Psoas muscle (tissue), 8 donors: ENCODE measurements at places on chromosomes 16 and 17. TPM values are rescaled to one million over a fixed set of nuclear protein-coding genes. Genes with fewer than 3 reads are reported as not detected.
A peak's percentile ranks its signal among the peaks of the same experiment; 100 is the strongest.

DNA sequence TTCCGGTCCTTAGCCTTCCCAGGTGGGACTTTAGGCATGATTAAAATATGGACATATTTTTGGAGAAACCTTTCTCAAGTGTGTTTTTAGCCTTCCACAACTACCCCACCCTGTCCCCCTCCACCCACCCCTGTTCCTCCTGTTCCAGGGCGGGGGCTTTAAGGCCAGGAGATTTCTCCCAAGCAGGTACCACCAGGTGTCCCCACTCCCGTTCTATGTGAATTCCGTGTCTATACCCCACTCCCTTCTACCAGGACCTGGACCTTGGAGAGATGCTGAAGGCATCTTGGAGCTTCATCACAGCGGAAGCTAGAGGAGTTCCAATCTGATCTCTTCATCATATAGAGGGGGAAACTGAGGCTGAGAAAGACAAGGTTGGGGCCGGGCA, 9.7 kb downstream of the CA4 start:
- DNase-seq: no peak

DNA sequence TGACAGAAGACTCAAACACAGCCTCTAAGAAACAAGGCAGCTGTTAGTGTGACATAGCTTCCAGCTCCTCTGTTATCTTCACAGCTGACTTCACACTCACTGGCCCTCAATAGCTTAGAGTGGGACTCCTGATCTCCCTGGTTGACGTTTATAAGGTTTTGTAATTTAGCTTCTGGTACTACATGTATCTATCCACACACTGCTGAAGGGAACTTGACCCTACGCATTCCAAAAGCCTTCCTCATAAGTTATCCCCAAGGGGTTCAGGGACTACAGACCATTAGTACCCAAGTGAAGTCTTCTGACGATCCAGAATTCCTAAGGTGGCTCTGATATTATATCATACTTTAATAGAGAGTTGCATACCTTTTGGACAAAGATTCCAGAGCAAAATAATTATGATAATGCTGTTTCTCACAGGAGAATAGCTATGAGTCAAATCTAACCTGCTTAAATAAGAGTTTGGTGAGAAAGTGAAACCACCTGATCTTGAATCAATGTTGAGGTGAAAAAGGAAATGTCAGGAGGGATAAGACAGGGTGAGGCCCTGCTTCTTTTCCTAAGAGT, 14.5 kb downstream of the ACACA start:
- no peak for DNase-seq

DNA sequence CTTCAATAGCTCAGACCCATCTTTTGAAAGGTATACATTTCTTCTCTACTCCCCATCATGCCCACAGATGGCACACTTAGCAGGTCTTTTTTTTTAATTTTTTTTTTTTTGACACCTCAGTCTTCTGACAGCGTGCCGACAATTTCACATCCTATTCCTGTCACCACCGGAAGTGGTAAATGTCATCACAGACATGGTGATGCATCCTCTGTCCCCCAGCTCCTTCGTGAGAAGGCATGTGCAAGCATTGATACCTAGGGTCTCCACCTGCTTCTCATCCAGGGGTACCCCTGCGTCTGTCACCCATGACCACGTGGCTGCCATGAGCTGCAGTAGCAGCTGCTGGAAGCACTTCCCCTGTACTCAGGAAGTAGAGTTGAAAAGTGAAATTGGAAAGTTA, 35.6 kb downstream of the ELAC2 start:
- DNase-seq: no peak

GRCh38 chr17:77409282-77410161, 268.8 kb downstream of the SEC14L1 start:
- DNase-seq: peak; percentile 65

GRCh38 chr16:69351309-69352027, at the start of gene TMED6:
Gene TMED6, minus strand, starts transcription at chr16:69351786. Its CDS starts 33 bp downstream, at chr16:69351753.
- no peak for DNase-seq

Gene KIF2B
- not detected for total RNA-seq

- peak; percentile 59 for DNase-seq
These were observed 22.0 kb downstream of the CLUH start for GRCh38 chr17:2689411-2690164.

GRCh38 chr17:37274461-37274860, 101.3 kb upstream of the C17orf78 start:
- DNase-seq: no peak

Gene PMFBP1
- total RNA-seq: not detected

Gene SRSF1
- total RNA-seq: 102 TPM

- peak; percentile 90 for DNase-seq
These were observed 17.8 kb upstream of the NAGLU start for GRCh38 chr17:42518046-42518754.

- peak; percentile 35 for DNase-seq
These were observed 646 bp downstream of the RABEP1 start for GRCh38 chr17:5282642-5283217.

Gene ICAM2
- 34.8 TPM for total RNA-seq

GRCh38 chr16:77299395-77299794, 100.2 kb downstream of the SYCE1L start:
- no peak for DNase-seq

Gene CFAP97D1
- total RNA-seq: not detected

DNA sequence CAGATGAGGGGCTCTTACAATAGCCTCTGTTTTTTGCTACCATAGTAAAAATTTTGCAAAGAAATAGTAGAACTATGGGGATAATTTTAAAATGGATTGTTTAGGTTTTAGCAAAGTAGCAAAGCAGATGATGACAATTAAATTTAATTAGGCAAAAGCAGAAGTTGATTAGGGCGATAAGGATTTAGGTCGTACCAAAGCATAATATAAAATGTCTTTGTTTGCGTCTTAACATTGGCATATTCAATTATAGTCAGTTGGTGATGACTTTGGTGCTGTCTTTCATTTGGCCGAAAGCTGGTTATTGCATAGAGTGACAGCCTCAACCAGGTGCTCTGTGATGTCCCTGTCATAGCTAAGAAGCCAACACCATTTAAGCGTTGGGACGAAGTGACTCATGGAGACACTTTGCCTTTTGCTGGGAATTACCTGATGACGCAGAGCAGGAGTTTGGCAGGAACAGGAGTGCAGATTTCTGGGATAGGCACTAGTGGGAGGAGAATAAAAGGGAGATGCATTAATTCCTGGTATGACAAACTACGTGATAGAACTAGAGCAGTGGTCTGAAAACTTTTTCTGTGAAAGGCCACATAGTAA, 38.3 kb downstream of the MAP2K6 start:
- DNase-seq: no peak

Gene VTN
- total RNA-seq: not detected

DNA sequence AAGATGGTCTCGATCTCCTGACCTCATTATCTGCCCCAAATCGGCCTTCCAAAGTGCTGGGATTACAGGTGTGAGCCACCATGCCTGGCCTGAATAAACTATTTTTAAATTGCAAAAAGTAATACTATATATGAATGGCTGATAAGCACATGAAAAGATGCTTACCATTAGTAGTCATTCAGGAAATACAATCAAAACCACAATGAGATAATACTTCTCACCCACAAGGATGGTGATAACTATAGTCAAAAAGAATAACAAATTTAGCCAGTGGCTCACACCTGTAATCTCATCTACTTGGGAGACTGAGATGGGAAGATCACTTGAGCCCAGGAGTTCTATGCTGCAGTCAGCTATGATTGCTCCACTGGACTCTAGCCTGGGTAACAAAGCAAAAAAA, 2.4 kb upstream of the TACO1 start:
- no peak for DNase-seq

DNA sequence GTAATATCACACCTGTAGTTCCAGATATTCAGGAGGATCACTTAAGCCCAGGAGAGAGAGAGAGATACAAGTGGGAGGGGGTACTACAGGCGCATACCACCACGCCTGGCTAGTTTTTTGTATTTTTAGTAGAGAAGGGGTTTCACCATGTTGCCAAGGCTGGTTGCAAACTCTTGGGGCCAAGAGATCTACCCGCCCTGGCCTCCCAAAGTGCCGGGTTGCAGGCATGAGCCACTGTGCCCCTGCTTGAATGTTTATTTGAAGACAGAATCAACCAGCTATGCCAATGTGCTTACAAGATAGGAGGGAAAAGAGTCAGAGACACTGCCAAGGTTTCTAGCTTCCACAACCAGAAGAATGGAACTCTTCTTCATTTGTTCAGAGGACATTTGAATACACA, 87.8 kb downstream of the STH start:
- no peak for DNase-seq

GRCh38 chr17:77428749-77429368, 288.1 kb downstream of the SEC14L1 start:
- no peak for DNase-seq

DNA sequence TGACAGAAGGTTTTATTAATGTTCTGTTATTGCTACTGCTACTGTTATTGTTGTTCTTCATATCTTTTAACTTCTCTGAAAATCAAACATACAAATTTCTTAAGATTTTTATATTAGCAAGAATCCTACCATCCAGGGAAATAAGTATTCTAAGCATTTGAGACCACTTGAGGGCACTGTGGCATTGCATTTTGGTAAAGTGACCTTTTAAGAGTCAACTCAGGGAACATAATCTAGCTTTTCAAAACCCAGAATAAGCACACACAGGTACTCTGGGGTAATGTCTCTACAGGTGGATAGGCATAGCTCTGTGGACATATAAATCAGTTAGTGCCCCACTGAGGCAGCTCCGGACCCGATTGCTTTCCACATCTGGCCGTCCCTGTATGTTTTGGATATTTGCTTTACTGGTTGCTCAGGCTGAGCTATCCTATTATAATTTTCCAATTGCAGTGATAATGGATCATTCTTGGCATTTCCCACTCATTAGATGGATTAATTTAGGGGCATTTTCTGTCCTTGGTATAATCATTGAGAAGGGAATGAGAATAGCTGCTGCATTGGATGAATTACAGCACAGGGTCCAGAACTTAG, 1425.1 kb upstream of the CDH8 start:
- DNase-seq: no peak

Gene DNAH9
- total RNA-seq: not detected

Gene SDR42E2
- not detected for total RNA-seq

GRCh38 chr17:7720125-7720524, 2.6 kb downstream of the DNAH2 start:
- no peak for DNase-seq

DNA sequence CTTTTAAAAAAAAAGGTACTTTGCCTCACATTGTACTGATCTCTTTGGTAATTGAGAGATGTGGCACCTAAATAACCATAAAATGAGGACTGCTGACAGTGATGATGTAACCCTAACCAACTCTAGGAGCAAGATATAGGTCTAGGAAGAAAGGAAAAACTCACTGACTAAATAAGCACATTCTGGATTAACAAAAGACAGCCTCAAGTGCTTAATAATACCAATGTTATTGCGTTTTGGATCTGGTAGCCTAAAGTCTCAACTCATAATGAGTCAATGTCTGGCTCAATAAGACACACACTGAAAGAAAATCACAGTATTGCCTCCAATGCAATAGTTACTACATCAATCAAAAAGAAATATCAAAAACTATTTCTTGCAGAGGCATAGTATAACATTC, 3.0 kb downstream of the ERN1 start:
- DNase-seq: no peak

Gene NLRC5
- 7.9 TPM for total RNA-seq

GRCh38 chr16:9279291-9280068, 188.0 kb downstream of the HAPSTR1 start:
- DNase-seq: no peak

Gene WDR45B
- total RNA-seq: 32.6 TPM

GRCh38 chr17:72622661-72623433, 469.6 kb downstream of the SLC39A11 start:
- DNase-seq: no peak

- DNase-seq: no peak
These were observed 25.3 kb downstream of the BFAR start for GRCh38 chr16:14658063-14658462.

- peak; percentile 51 for DNase-seq
These were observed 1.1 kb upstream of the MEAK7 start for GRCh38 chr16:84505249-84506187.

Gene KRTAP17-1
- not detected for total RNA-seq

GRCh38 chr16:84737192-84738011, 37.6 kb downstream of the USP10 start:
- DNase-seq: no peak

GRCh38 chr17:4503283-4504025, 4.8 kb downstream of the SPNS2 start:
- DNase-seq: no peak

GRCh38 chr17:47957591-47958490, at the start of gene PRR15L:
Gene PRR15L, minus strand, starts transcription at chr17:47957883. Its CDS starts 4,649 bp downstream, at chr17:47953234.
- no peak for DNase-seq

Gene DRC3
- total RNA-seq: 0.65 TPM

Gene CACNG1
- 43.0 TPM for total RNA-seq

DNA sequence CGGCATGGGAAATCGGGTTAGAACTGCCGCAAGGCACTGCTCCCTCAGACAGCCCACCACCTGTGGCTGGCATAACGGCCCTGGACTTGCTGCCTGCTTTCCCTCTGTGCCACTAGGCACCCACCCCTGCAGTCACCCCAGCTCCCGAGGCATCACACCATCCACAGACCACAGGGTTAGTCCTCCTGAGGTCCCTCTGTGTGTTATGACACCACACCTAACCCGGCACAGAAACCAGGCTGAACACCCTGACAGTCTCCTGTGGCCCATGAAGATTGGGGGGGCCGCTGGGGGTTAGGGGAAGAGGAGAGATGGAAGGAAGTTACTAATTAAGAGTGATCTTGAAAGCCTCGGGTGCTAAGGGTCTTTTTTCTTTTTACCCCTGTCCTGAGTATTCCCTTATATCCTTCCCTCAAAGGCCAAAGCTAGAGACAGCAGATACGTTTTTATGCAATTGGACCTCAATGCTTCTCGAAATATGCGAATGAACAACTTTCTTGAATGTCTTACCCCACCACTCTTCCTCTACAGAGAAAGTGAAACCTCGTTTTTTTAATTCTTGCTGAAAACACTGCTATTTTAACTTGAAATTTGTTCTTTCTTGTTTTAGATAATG, 7.0 kb downstream of the CYTH1 start:
- no peak for DNase-seq

DNA sequence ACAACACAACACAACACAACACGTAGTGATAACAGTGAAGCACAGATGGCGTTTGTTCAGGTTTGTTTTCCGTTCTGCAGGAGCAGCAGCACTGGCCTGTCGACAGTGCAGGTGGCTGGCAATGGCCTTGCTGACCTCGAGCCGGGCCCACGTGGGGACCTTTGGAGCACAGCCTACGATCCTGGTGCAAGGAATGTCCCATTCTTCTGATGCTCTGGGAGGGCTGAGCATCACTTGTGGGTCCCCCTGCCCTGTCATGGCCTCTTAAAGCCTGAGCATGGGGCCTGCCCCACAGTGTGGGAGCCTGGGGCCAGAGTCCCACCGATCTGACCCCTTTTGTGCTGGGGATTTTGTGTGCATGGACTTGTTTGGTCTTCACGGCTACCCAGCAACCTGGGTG, 6.8 kb downstream of the MAP2K3 start:
- peak; percentile 53 for DNase-seq

DNA sequence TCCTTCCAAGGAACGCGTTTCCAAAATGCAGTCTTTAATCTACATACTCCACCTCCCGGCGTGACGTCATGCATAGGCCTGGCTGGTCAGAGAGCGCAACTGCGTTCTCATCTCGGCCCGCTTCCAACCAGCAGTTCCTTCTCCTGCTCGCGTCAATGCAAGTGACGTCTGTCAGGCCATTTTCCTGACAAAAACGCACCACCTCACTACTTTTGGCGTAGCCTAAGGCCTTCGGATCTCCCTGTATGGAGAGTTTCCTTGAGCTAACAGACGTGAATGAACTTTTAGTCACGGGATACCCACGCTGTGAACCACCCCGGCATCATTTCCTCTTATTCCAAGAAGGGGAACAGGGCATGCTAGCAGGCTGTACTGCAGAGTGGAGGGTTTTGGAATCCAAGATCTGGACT, 25.0 kb downstream of the TEX14 start:
- peak; percentile 71 for DNase-seq

Gene CD300E
- total RNA-seq: 0.21 TPM
